ENCODE measurements at places on chromosomes 2 and 18.

DNA sequence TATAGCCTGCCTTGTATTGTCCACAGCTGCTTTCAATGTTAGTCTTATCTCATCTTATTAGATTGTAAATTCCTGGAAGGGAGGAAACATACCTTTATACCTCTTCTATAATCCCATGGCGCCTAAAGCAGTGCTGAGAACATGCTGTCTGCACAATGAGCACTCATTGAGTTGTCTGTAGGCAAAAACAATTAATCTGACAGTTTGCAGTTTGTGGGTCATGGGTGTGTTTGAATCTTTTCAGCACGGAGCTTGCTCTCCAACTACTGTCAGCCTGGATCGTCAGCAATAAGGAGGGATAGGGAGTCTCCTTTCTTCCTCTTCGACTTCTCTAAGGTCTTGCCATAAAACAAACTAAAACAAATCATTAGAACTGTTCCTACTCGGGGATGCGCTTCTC, 26.5 kb upstream of the GREB1L start:
- no peak for DNase-seq

DNA sequence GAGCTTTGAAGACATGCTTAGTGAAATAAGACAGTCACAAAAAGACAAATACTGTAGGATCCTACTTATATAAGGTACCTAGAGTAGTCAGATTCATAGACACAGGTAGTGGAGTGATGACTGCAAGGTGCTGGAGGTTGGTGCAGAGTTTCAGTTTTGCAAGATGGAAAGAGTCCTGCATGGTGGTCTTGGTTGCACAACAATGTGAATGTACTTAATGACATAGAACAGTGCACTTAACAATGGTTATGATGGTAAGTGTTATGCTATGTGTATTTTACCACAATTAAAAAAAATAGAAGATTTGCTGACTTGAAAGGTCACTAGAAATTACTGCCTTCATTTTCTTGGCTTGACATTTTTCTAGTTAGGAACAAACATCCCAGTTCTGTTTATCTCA, 9.5 kb downstream of the CERS6 start:
- no peak for DNase-seq

DNA sequence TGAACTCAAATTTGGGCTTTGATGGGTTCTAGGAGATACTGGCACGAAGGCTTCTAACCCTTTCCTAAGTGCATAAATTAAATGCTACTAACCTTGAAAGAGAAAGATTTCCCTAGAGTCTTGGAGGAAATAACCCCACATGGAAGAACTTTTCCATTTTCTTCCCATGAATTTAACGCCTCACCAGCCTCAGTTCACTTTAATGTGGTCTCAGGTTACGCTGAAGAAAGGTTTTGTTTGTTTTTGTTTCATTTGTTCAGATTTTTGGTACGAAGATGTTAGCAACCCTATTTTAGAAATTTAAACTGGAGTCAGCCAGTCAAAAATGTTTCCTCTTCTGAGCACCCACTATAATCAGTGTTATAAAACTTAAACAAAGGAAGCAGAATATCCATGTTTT, 30.7 kb downstream of the METTL4 start:
- DNase-seq: no peak

DNA sequence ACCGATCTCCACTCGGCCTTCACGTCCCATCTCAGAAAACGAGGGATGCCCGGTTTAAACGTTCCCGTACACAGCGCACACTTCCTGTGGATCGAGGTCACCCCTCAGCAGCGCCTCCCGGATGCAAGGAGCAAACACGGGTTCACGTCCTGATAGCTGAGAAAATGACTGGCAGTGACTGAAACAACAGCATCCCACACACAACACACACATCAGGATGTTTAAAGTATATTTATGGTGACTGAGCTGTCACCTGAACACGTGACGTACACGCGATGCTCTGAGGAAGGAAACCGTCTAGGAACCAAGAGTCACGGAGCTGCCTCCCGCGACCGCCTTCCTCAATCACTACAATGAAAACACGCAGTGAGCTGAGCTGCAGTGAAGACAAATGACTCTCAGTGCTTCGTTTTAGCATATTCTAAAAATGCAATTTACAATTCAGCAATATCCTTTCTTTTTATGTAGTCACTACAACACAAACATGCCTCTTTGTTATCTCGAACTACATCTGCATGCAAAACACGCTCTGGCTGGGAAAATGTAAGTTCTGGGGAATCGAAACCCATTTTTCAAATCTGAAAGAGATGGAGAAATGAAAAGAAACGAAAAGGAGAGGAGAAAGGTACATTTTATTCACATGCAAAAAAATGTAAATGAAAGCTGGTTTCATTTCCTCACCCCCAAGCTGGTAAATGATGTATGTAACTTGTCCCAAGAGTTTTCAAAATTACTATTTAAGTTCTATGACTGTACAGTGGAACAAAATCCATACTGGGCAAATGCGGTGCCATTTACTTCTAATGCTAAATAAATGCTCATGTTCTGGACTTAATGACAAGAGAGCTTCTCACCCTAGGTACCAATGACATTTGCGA, 19.8 kb downstream of the HDAC4 start:
- no peak for DNase-seq

DNA sequence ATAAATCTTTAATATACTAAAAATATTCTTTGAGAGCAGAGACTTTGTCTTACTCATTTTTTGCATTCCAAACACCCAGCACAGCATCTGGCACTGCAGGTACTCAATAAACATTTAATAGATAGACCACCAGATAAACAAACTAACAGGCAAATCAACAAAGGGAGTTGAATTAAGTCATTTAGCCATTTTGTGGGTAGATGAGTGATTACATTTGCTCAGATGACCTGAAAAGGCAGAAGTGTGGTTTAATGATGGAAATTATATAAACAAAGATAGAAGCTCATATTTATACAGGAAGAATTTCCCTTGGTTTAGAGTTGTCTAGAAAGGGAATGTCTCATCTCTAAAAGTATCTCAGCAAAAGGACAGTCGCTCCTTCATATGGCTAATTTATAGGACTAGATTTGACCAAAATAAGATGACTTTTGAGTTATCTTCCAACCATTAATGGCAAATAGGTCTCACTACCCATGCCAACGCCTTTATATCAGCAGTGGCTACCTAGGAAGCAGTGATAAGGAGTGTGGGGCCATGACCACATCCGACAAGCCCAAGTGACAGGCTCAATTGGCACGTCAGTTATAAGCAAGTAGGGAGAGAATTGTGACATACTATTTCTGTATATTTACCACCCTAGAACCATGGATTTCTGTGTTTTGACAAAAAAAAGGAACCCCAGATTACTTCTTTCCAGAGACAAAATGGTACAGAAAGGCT, 173.5 kb downstream of the ATAD2B start:
- DNase-seq: no peak

DNA sequence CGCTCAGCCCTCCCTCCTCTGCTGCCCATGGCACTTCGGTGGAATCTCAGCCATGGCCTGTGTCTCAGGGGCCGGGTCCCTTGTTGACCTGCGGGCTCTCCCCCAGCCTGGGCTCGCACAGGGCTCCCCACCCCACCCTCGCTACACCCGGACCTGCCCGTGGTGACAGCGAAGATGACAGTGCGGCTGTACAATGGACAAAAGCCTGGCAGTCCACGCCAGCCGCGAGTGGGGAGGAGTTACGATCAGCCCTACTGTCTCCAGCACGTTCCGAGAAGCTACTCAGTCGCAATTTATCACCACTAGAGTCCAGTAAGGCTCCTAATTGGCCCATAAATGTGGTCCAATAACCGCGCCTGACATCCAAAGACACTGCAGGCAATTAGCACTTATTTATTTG, 31.6 kb downstream of the GBX2 start:
- no peak for DNase-seq

DNA sequence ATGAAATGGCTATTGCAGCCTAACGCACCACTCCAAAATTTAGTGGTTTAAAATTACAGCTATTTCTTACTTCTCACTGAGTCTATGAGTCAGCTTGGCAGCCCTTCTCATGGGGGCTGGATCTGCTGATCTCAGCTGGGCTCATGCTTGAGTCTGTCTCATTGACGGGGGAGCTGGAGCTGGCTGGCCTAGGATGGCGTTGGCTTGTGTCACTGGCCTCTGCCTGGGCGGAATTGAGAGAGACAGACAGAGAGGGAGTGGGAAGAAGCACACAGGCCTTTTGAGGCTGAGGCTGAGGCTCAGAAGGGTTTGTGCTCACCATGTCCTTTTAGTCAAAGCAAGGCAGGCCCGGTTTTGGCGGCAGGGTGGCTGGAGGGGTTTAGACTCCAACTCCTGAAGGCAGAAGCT, 412.1 kb upstream of the MYT1L start:
- DNase-seq: no peak

All from HS-27A (cell line).